ENCODE measurements at places on chromosomes 1 and 21.

GRCh38 chr1:119652587-119652986 lies 4.5 kb upstream of the ZNF697 start:
- no peak for DNase-seq

DNA sequence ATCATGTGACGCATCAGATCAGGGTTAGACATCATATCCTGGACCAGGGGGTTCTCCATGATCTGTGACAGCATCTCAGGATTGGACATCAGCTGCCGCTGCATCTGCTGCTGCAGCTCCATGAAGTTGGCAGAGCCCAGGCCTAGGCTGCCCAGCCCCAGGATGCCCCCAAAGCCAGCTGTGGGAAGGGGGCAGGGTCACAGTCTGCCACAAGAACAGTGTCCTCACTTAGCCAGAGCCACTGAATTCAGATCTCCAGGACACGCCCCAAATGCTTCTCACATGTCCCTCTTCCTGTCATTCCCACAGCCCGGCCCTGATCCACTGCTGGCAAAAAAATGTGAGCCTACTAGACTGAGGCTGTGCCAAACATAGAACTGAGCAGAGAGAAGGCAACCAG lies 3.2 kb downstream of the UBQLN4 start:
- no peak for DNase-seq

DNA sequence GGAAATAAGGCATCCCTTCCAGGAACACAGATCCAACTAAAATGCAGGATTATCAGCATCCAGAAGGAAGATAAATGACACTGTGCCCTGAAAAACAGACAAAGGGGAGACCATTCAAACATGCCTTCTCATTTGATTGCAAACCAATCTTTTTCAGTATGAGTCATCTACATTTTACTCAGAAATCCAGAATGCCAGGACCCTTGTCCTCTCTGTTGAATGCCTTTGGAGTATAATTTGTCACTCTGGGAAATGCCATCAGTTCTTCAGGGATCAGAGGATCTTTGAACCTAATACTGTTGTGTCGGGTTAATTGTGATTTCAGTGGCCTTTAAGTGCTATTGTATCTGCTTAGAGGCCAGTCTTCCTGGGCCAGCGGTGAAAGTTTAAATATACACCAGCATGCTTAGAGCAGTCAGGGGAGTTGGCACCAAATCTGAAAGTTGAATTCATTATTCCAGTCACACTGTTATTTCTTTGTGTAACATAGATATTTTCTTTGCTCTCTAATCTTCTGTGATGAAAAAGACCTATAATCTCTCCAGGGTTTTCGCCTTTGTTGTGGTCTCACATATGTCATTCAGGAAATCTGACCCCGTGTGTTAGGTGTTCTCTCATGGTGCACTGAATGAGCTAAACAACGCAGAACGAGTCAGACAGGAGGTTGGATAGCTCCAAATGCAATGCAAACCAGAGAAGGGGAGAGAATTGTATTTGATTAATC lies 364.8 kb upstream of the SGIP1 start:
- no peak for DNase-seq

DNA sequence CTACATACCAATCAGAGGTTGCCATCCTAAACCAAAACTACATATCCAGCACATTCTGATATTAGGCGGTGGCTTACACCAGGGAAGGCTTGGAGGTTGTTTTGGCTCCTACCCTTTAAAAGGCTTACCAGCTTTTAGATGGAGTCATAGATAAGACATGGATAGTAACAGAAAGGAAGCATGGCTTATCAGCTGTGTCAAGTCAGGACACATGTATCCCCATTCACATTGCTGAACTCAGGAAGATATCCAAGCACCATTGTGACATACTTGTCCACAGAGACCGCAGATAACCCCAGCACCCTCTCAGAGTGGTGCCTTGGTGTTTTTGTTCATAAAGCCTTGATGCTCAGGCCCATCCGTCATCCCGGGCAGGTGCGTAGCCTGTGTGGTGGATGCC lies 39.7 kb downstream of the ADARB1 start:
- DNase-seq, result no peak

DNA sequence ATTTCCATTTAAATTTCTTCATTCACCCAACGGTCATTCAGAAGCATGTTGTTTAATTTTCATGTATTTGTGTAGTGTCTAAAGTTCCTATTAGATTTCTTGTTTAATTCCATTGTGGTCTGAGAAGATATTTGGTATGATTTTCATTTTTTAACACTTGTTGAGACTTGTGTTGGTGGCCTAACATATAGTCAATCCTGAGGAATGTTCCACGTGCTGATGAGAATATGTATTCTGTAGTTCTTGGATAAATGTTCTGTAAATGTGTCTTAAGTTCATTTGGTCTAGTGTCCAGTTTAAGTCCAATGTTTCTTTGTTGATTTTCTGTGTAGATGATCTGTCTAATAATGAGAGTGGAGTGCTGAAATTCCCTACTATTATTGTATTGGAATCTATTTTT lies 22.7 kb upstream of the LCE5A start:
- no peak for DNase-seq

DNA sequence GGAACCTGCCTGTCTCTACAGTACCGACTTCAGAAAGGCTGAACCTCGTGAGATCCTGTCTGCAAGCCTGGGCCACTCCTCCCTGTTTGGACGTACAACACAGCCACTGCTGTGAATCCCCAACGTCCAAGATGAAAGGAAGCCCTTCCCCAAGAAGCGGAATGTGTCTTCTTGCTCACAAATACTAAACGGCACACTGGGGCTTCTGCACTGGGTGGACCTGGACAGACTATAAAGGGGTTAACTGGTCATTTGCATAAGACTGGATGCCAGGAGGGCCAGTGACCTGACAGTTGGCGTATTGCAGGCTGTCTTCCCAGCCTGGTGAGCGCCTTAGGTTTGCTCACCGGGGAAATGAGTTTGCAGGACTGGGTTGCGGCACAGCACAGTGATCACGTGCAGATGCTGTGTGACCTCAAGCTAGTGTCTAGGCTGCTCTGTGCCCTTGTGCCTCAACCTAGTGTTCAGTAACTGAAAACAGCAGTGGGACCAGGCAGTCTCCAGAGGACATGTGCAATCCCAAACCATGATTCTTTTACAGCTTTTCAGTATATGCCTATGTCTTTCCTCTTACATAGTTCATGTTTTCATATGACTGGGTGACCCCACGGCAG lies 19.5 kb upstream of the AJAP1 start:
- no peak for DNase-seq

DNA sequence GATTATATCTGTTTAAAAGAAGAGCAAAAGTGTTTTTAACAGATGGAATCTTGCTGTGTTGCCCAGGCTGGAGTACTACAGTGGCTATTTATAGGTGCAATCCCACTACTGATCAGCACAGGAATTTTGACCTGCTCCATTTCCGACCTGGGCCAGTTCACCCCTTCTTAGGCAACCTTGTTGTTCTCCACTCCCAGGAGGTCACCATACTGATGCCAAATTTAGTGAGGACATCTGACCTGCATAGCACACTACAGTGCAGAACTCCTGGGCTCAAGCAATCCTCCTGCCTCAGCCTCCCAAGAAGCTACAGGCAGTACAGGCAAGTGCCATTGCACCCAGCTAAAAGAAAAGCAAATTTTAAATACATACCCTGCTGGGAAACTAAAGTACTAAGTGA lies 11.3 kb upstream of the NUP210L start:
- DNase-seq, result no peak

GRCh38 chr1:26717017-26717491 lies 21.2 kb downstream of the ARID1A start:
- DNase-seq, result no peak

- DNase-seq, result no peak
Measured at GRCh38 chr1:180309338-180309737, 79.3 kb downstream of the LHX4 start.

GRCh38 chr1:72649211-72649888 lies 367.0 kb upstream of the NEGR1 start:
- DNase-seq, result no peak

DNA sequence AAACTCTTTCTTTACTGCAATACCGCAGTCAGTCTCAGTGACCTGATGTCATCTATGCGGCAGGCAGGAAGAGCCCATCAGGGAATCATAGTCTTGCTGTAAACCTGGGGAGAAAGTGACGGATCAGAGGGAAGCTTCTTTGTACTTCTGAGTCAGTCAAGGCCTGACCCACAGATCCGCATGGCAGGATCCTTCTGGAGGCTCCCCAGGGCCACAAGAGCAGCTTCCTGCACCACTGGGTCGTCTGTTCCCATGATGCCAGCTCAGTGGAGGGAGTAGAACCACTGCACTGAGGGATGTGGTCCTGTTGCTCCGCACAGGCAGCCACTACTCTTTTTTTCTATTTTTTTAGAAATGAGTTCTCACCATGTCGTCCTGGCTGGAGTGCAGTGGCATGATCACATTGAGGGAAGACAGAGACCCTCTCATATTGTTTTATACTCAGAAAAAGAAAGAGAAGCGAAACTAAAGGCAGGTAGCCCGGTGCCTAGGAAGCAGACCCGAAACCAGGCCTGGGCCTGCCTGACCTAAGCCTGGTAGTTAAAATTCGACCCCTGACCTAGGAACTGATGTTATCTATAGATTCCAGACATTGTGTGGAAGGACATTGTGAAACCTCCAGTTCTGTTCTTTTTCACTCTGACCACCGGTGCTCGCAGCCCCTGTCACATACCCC lies 6.3 kb upstream of the ERVH48-1 start:
- no peak for DNase-seq

GRCh38 chr1:225427235-225428067 lies at the start of gene LBR:
Gene LBR, minus strand, starts transcription at chr1:225428038. Its CDS starts 3,963 bp downstream, at chr1:225424075.
- no peak for DNase-seq

GRCh38 chr1:221810406-221810805 lies 68.5 kb upstream of the DUSP10 start:
- no peak for DNase-seq

- DNase-seq, result no peak
Measured at GRCh38 chr21:25330266-25330665, 277.0 kb downstream of the MRPL39 start.

GRCh38 chr1:246591958-246592357 lies 25.7 kb downstream of the CNST start:
- no peak for DNase-seq

DNA sequence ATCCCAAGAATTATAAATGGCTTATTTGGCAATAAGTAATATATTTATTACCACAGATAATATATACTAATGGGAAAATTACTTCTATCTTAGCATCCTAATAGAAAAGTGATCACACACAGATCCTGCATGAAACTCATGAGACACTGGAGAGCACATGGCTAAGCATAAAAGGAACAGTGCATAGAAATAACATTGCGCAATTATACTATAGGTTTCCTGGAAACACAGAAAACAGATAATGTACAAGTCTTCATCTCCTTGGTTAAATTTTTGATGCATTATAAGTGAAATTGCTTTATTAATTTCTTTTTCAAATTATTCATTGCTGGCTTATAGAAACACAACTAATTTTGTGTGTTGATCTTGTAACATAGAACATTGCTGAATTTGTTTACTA lies 210.4 kb downstream of the USH2A start:
- no peak for DNase-seq

- DNase-seq, result no peak
Measured at GRCh38 chr21:38671773-38672172, 134.0 kb upstream of the ETS2 start.

GRCh38 chr21:39189857-39190604 lies 6.8 kb upstream of the PSMG1 start:
- DNase-seq, result no peak

DNA sequence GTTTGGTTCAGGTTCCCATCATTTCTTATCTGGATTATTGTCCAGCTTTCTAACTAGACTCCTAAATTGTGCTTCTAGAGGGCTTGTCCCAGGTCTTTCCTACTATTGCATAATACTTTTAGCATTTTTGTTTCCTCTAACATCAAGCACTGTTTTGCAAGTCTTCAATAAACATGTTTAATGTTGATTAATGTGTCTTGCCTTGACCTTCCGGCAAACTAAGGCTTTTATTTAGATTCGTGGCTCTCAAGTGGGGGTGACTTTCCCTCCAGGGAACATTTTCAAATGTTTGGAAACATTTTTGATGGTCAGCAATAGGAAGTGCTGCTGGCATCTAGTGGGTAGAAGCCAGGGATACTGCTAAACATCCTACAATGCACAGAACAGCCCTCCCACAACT lies 90.7 kb downstream of the RPE65 start:
- DNase-seq, result no peak

GRCh38 chr1:202144402-202145067 lies at the start of gene ARL8A:
Gene ARL8A, minus strand, starts transcription at chr1:202144737. Its CDS starts 165 bp downstream, at chr1:202144572.
- peak; percentile 55 for DNase-seq

DNA sequence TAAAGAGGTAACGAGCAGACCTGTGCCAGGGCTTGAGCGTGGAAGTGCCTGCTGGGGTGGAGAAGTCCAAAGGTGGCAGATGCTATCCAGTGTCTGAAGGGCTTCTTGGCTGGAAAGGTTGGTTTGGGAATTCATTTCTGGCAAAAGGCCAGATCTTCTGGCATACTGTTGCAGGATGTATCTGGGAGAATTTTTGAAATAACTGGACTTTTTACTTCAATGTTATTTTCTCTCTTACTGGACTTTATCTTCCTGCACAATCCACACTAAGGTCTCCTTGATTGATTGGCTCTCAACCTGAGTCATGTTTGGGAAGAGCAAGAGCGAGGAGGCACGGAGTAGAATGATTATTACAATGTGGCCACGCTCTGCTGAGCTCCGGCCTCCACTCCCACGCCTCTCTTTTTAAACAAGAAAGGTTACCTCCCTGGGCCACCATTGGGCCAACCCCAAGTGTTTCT lies 278.4 kb downstream of the TM2D1 start:
- DNase-seq, result no peak

- no peak for DNase-seq
Measured at GRCh38 chr1:201505503-201505890, 1.4 kb downstream of the CSRP1 start.

GRCh38 chr1:15850471-15851001 lies 3.0 kb downstream of the SPEN start:
- no peak for DNase-seq

DNA sequence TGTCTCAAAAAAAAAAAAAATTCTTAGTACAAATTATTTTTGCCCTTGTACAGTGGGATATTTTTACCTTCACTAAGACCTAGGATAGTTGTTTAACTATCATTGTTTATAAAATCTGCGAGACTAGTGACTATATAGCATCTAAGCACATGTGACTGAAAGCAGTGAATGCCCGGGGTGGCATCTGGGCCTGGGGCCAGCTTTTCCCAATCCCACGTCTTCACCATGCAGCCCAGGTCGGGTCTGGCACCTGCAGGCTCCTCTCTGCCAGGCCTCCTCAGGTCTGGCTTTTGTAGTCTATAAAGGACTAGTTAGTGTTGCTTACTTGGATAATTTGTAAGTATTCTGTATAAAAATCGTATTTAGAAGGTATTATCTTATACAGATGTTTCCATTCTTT lies 40.8 kb downstream of the CBS start:
- no peak for DNase-seq

GRCh38 chr1:115121793-115122192 lies 32.5 kb upstream of the TSPAN2 start:
- DNase-seq, result no peak

- no peak for DNase-seq
Measured at GRCh38 chr1:230031131-230031530, 35.9 kb upstream of the GALNT2 start.

- no peak for DNase-seq
Measured at GRCh38 chr1:24767351-24767750, 22.1 kb downstream of the CLIC4 start.
